ENCODE measurements at places on chromosomes 7 and 10.

- no peak for DNase-seq
These were observed 19.9 kb downstream of the CCL24 start for GRCh38 chr7:75793676-75794075.

DNA sequence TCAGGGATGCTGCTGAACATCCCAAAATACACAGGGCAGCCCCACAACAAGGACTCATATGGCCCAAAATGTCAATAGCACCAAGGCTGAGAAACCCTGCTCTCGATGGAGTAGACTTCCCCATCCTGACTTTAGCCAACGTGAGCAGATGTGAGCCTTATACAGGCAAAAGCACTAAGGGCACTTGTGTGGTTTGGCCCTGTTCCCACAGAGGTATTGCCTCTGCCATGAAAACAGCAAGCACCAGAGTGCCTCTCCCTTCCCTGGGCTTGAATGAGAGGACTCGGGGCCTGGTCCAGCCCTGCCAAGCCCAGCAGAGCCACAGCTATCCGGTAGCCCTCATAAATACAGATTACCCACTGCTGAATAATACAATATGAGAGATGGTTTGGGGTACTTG, 47.5 kb downstream of the ACSM6 start:
- DNase-seq = no peak

GRCh38 chr7:38902449-38902848, 6.5 kb downstream of the VPS41 start:
- no peak for DNase-seq

DNA sequence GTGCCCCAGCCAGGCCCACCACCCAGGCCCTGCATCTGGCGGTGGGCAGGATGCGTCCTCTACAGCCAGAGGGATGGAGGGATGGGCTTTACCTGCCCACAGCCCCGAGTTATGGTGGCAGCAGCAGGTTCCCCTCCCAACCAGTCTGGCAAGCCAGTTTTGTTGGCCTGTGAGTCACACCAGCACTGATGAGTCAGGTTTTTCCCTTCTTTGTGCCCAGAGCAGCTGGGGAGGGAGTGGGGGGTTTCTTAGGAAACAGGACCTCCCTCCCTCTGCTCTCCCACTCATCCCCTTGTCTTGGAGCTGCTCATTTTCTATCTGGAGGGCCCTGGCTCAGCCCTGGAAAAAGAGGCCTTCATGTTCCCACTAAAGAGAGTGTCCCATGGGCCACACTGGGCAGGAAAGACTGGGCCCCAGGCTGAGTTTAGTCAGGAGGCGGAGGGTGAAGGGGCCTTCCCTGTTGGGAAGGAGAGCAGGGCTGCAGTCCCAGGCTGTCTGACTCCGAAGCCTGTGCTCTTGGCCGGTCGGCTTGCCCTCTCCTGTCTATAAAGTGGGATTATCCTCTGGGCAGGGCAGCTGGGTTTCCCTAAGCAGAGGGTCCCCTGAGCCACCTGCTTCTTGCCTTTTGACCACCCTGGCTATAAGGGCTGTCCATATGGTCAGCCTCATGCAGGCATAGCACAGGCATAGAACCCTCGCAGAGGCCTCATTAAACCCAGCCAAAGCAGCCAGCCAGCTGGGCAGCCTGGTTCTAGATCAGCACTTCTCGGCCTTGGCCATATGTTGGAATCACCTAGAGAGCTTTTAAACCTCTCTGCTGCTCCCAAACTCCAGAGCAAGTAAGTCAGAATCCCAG, 30.2 kb upstream of the ANKRD2 start:
- DNase-seq = no peak

DNA sequence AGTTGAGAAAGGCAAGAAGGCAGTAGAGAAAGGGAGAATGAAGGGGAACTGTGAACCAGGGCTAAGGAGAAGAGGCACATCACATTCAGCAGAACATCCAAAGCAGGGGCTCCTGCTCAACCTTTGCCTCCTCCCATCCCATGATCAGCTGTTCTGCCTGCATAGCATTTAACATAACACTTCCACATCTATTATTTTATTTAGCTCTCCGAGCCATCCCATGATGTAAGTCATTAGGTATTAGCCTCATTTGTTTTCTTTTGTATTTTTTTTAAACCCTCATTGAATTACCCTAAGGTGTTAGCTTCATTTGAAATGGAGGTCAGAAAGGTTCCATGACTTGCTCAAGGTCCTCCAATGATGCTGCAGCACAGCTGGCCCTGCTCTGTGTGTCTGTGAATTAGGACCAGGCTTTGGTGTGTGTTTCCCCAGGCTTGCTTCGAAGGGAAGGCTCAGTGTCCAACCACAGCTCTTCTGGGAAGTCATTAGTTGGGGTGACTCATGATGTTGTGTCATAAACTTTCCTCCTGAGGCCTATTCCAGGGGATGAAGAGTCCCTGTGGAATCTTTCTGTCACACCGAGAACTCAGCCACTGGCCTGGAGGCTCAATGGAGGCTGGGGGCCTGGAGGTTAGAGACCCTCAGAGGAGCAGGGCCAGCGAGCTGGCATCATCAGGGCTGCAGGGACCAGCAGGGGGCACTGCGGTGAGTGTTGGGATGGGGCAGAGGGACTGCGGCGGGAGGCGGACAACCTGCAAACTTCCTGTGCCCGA, 16.5 kb downstream of the NPFFR1 start:
- DNase-seq = no peak

DNA sequence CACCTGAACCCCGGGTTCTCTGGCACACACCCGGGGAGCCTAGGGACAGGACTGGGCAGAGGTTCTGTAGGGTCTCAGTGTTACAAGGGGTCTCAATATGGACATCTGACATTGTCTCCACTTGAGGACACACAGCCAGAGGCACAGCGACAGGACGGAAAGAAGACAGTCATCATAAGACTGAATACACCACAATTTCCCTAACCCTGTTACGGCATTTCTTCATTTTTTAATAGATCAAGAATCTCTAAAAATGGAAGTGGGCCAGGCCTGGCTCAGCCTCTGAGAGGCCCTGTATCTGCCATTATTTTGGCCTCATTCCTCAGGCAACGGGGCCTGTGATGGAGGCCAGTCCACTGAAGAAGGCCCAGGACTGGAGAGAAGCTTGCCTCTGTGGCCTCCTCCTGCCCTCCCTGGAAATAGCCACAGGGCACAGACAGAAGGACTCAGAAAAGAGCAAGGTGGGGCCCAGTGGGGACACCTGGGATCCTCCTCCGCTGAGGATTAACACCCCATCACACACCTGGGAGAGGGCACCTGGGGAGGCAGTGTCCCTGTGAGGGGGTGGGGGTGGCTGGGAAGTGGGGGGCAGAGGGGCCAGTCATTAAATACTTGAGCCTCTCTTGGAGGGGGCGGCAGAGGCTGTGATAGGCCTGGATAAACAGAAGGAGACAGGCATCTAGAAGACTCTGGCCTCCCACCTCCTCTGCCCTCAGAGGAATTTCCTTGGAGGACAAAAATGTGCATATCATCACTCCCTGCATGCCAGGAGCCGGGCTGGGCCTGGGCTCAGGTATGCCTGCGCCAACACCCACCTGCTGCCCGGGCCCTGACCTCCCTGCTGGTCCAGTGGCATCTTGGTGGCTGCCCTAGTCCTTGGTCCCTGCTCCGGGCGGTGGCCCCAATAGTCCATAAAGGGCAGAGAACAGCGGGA, 8.0 kb downstream of the SPOCK2 start:
- no peak for DNase-seq

DNA sequence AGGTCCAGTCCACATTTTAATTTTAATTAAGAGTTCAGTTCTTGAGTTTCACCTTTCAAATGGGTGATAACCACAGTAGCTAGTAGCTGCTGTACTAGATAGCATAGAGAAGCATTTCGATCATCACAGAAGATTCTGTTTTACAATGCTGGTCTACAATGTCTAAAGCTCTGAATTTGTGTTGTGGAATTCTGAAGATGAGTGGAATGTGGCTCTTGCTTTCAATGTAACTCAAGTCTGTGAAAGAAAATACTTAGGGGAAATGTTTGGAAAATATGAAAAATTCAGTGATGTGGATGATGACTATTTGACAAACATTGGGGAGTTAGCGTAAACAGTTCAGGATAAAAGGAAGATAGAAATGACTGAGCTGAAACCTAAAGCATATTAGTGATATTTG, 139.4 kb downstream of the GNAT3 start:
- DNase-seq = no peak

- DNase-seq = no peak
These were observed 35.8 kb downstream of the VCL start for GRCh38 chr10:74033702-74034101.

- DNase-seq = no peak
These were observed 138.7 kb downstream of the NEURL1 start for GRCh38 chr10:103632247-103632642.

- no peak for DNase-seq
These were observed 784.3 kb downstream of the DNAJB9 start for GRCh38 chr7:109354000-109354399.

- peak; percentile 26 for DNase-seq
These were observed 348.7 kb downstream of the EXOC4 start for GRCh38 chr7:133601617-133602016.

DNA sequence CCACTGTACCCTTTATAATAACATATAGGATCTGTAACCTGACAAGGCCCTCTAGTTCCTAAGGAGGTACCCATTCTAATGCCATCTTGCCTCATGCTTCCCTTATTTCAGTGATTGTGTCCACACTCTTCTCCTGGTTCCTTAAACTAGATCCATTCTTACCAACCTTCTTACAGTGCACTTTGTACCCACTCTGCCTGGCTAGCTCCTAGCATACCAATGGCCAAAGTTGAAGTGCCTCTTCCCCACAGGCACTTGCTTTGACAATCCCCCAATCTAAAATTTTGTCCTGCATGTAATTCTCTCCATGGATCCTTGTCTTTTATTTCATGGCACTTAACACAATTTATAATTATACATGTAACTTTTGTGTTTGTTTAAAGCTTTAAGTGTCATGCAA, 40.9 kb downstream of the CCDC71L start:
- DNase-seq = no peak

DNA sequence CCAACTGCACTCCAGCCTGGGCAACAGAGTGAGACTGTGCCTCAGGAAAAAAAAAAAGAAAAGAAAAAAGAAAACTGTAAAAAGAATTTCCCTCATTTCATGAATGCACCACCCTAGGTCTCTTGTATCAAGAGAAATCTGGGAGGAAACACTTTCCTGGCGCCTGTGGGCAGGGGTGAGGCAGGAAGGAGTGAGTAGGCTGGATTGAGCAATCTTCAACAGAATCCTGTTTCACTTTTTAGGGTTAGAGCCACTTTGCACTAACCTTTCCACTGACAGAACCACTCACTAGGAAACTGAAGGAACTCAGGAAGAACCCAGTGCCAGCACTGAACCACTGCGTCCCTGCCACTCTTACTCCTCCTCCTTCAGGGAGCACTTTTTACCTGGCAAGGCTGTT, 282.1 kb downstream of the CCDC3 start:
- DNase-seq = no peak

DNA sequence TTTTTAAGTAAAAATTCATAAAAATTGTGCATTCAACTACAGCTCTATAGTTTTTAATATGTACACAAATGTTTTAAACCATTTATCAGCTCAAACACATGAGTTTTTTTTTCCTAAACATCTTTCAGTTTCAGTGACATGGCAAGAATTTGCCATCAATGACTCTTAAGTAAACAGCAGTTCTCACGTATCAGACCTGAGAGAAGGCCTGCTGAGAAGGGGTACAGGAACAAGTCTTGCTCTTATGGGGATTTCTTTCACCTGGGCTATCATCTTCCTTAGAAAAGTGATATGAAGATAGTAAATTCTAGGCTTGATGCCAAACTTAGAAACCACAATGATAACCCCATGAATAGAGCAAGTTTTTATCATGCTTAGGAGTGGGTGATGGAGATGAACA, 467.8 kb downstream of the ARL4A start:
- DNase-seq = no peak

DNA sequence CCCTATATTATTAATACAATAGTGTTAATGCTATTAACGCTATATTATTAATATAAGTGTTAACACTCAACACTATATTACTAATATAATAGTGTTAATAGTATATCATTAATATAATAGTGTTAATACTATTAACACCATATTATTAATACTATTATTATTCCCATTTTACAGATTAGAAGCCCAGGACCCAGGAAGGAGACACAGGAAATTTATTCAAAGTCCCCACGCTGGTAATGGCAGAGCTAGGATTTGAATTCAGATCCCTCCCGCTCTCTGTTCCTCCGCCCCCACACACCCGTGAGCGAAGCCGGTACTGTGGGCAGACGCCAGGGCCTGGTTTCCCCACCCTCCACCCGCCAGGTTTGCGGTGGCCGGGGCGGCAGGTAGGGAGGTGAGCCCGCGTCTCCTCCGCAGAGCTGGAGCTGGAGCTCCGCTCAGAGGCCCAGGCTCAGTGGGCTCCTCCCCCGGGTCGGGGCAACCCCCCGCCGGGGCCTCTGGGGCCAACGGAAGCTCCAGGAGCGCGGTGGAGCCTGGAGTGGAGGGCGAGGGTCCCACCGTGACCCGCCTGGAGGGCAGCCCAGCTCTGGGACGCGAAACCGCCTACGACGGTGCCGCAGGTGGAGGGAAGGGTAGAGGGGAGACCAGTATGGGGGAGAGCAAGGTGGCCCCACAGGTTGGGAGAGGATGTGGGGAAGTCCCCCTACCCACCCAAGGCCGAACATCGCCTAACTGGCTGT, at the start of gene TMEM225B:
Gene TMEM225B, plus strand, starts transcription at position 506 of the 740 bp plus-strand sequence. CDS start 6,122 bp downstream, outside the sequence.
- DNase-seq = no peak

GRCh38 chr10:91617072-91617609, 15.7 kb downstream of the PPP1R3C start:
- no peak for DNase-seq

DNA sequence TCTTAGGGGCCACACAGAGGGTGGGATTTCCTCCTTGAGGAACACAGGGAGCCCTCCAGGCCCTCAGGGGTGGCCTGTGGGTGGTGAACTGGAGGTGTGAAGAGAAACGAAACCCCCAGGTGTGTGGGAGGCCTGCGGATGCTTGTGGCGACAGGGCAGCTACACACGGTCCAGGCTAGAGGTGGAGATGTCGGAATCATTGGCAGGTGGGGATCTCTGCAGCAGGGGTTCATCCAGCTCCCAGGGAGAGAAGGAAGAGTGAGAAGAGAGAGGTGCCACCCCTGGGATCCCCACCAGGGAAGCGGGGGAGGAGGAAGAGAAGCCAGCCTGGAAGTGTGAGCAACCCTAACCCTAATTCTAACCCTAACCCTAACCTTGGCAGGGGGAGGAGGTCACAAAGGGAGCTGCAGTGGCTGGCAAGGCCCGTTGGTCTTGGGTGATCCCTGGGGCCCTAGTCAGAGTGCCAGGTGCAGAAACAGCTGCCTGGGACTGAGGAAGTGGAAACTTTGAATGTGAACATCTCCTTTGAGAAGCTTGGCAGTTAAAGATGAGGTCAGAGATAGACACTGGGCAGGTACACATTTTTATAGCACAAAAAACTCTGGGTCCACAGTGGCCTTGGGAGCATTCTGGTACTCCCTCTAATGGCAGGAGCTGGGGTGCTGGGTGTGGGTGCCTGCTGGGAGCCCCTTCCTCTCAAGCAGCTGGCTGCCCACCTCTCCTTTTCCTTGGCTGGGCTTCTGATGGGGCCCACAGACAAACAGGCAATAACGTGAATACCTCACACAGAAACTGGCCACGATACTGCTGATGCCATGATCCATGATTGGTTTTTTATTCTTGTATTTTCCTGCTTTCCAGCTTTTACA, 6.8 kb upstream of the AEBP1 start:
- DNase-seq = peak; percentile 83
